Putamen (tissue), 1 donor: ENCODE measurements at places on chromosomes 13 and 19.

DNA sequence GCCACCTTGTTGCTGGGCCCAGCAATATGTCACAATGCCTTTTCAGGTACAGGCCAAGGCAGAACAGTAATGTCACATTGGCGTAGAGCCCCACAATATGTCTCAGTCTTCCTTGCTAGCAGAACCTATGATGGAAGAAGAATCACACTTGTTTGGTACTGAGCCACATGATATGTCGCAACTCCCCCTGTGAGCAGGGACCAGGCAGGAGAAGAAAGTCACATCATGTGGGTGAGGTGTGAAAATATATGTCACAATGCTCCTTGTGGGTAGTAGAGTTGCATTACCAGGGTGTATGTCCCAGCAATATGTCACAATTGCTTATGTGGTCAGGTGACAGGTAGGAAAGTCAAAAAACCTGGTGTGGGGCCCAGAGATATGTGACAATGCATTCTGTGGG is 7.1 kb upstream of the ZNF91 start:
- no peak for DNase-seq

GRCh38 chr19:17679526-17680229 is 8.5 kb downstream of the UNC13A start:
- no peak for DNase-seq

DNA sequence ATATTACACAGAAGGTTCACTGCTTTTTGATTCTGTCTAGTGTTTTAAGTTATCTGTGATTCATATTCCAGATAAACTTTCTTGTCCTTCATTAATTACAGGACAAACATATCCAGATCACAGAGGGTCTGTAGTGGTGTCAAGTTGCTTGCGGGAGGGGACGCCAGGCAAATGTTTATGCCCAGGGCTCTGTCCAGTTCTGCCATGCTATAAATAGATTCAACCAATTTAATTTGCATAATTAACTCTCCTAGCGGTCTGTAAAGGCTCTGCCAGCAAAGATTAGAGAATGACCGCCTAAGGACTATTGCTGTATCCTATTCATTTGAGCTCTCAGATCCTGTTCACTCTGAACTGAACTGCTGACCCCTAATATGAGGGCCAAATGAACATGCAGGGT is 59.7 kb upstream of the TRPC4 start:
- DNase-seq: no peak

- DNase-seq: no peak
Observed at GRCh38 chr13:77925616-77926015, 7.0 kb upstream of the EDNRB start.

DNA sequence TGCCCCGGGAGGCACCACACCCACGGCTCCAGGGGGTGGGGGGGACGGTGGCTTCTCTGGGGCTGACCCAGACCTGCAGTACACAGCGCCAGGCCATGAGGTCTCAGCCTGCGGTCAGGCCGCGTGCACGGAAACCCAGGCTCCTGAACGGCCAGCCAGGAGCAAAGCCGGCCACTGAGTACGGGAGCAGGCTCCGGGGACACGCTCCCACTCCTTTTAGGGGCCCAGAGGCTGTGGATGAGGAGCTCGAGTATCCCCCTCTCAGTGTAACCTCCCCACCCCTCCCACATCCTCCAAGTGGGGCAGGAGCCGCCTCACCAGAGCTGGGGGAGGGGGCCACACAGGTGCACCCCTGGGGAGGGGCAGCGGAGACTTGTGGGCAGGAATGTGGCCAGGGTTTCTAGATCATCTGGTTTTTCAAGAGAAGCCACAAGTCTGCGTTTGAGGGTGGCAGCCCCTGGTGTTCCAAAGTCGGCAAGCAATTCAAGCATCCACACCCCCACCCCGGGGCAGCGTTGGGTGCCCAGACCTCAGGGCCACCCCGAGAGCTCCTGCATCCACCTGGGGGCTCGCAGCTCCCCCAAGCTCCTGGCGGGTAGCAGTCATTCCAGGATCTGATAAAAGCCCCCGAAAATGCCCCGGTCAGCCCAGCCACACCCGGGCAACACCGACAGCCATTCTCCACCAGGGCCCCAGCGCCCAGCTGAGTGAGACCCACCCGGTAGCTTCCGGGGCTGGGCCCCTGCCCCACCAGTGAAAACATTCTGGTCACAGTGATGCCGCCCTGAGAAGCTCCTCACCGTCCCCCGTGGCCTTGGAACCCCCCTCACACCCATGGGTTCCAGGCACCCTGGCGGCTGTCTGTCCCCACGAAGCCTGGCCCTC is 6.1 kb downstream of the SBNO2 start:
- no peak for DNase-seq

GRCh38 chr19:33946535-33947264 is 150.0 kb downstream of the KCTD15 start:
- no peak for DNase-seq
